ENCODE measurements at places on chromosomes 16 and 17. TPM values are rescaled to one million over a fixed set of nuclear protein-coding genes. Genes with fewer than 3 reads are reported as not detected.

Gene WSCD1
- total RNA-seq, result 56.7 TPM

GRCh38 chr16:80147026-80147655 lies 393.7 kb upstream of the DYNLRB2 start:
- no peak for DNase-seq

GRCh38 chr17:17468217-17469010 lies 8.4 kb upstream of the MED9 start:
- no peak for DNase-seq

DNA sequence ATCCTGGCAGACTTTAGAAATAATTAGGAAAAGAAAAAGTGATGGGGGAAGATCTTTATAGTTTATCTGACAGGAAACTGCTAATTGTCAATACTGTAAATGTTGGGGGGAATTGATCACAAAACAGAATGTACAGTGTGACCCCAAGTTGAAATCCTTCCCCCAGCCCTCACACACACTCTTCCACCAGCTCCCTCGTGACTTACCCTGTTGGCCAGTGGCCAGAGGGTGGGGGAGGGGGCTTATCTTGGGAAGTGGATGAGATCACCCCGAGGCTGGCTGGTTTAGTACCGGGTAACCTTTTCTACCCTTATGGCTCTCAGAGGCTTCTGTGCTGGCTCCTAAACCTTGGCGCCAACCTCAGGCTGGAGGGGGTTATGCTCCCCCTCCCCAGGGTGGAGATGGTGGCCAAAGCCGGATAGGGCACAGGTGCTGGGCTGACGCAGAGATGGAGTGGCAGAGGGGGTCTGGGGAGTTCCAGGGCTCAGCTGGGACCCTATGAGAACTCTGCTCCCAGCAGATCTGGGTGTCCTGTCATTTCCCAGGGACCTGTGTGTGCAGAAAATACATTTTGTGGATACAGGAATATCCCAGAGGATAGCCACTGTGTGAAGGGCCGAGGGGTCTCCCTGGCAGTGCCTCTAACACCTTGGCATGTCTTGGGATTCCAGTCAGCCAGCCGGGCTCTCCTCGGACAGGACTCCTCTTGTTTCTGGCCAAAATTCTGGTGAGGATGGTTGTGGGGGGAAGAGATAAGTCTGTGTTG lies 18.6 kb downstream of the CDH16 start:
- DNase-seq, result peak; percentile 21

Gene KRT33A
- not detected for total RNA-seq

GRCh38 chr17:60277258-60277657 lies 114.7 kb downstream of the USP32 start:
- DNase-seq, result no peak

- no peak for DNase-seq
Observed at GRCh38 chr16:89764711-89765201, 43.4 kb downstream of the ZNF276 start.

DNA sequence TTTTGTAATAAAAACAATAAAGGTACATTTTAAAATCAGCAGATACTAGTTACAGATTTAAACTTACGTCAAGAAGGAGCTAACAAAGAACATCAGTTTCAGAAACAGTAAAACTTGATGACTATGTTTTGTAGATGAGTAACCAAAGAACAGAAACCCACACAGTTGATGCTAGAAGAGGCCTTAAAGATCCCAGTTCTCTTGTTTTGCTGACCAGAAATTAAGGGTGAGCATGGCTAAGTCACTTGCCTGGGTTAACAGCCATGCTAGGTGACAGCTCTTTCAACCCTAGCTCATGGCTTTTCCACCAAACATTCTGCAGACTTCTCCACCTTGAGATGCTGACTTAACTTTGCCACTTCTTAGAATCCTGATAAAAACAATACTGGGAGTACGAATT lies 26.4 kb downstream of the STX8 start:
- no peak for DNase-seq

- DNase-seq, result no peak
Observed at GRCh38 chr16:1565083-1565805, 31.8 kb downstream of the TMEM204 start.

DNA sequence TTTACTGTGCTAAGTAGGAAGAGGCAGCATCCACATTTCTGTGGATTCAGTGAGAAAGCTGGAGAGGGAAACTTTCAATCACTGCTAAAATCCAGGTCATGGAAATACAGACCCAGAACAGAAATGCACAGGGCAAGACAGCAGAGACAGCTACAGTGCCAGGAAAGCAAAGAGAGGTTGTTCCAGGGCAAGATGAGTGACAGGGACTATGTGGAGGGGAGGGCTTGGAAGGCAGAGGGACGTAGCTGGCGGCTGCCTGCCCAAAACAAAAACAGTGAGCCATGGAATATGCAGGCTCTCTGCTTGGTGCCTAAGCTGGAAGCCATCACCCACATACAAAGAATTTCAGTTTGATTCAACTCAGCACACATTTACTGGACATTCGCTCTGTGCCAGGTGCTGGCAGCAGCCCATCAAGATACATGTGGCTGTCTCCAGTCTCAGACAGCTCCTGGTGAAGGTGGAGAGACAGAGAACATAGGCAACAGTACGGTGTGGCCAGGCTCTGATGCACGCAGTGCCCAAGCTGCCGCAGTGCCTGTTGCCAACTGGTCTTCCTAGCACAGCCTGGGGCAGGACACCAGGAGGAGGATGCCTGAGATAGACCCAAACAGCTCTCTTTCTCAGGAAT lies 88.7 kb downstream of the AIPL1 start:
- DNase-seq, result no peak

- DNase-seq, result no peak
Observed at GRCh38 chr16:80654094-80654862, 113.5 kb downstream of the DYNLRB2 start.

- no peak for DNase-seq
Observed at GRCh38 chr17:39123627-39124026, 27.8 kb downstream of the PLXDC1 start.

Gene C17orf78
- total RNA-seq, result not detected

DNA sequence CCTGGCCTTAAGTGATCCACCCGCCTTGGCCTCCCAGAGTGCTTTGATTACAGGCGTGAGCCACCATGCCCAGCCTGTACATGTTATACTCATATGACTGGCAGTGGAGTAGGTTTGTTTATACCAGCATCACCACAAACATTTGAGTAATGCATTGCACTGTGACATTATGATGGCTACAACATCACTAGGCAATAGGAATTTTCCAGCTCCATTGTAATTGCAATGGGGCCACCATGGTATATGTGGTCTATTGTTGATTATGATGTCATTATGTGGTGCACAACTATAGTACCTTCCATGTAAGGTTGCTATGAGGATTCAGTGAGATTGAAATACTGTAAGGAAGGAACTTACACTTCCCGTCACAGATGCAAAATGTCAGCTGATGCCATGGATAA lies 168.9 kb downstream of the COPRS start:
- DNase-seq, result no peak

- peak; percentile 49 for DNase-seq
Observed at GRCh38 chr17:64130559-64131001, 636 bp upstream of the ERN1 start.

DNA sequence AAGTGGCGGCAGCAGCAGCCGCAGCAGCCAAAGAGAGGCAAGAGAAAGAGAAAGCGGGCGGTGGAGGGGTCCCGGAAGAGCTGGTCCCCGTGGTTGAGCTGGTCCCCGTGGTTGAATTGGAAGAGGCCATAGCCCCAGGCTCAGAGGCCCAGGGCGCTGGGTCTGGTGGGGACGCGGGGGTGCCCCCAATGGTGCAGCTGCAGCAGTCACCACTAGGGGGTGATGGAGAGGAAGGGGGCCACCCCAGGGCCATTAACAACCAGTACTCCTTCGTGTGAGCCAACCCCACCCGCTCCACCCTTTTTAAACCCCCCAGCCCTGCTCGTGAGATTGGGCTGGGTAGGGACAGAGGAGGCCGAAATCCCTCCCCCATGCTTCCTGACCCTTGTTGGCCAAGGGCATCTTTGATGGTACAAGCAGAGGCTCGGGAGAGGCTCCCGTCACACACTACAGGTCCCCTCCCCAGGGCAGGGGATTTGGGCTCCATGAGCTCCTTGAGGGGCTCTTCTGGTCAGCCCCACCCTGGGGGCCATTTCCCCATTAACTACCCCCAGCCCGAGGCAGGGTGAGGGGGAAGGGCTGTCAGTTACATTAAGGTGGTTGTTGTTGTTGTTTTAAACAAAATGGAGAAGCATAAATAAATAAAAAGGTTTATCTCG lies 4.6 kb upstream of the ATP2A1 start:
- peak; percentile 28 for DNase-seq

DNA sequence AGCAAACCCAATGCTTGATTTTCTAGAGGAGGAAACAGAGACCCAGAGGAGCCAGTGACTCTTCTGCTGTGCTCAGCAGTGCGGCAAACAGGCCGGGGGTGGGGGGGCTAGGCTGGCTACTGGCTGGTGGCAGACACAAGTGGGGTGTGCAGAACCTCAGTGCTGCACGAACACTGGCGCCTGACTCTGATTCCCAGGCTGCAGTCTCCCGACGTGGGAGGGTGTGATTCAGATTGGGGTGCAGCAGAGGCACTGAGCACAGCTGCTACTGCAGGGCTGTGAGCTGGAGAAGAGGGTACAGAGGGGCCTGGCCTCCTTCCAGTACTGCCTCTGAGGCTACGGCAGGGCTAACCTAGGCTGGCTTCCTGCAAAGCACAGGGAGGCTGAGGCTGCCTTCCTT lies 8.1 kb downstream of the RPL19 start:
- DNase-seq, result no peak

Gene PRR35
- not detected for total RNA-seq

DNA sequence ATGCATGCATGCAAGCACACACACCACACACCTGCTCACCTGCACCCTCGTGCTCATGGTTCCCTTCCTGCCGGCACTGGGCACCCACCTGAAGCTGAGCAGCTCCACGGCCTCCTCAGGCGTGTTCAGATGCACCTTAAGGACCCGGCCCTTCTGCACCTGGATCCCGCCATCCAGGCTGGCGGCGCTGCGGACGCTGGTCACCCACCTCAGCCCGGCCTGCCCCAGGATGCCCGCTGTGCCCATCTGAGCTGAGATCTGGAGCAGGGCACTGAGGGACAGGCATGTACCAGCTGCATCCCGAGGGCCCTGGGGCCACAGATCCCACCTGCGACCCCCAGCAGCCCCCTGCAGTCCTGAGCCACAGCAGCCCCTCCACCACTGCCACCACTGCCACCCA lies 110.0 kb downstream of the LITAF start:
- no peak for DNase-seq

- DNase-seq, result no peak
Observed at GRCh38 chr17:69608141-69608540, 193.6 kb downstream of the MAP2K6 start.

GRCh38 chr16:52035436-52035835 lies 511.5 kb downstream of the TOX3 start:
- no peak for DNase-seq

DNA sequence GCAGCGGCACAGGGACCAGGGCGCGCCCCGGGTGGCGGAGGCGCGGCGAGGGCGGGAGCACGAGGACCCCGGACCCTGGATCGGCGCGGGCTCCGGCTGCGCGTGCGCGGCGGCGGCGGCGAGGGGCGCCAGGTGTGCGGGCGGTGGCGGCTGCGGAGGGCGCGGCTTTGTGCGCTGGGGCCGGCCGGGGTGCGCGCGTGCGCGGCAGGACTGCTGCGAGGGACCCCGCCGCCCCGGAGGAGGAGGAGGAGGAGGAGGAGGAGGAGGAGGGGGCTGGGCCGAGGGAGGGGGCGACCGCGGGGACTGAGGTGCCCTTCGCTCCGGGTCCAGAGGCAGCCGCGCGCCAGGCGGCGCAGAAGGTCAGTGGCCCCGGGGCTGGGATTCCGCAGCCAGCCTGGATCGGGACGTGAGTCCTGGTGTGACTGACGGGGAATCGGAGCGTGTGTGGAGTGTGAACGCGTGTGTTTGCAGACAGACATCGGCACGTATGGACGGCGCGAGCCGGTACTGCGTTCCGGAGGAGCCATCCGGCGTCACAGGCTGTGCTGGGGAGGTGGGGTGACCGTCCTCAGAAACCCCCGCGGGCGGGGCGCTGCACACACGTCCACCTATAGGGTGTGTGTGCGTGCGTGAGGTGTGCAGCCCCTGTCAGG lies 19.5 kb upstream of the RAP1GAP2 start:
- no peak for DNase-seq

DNA sequence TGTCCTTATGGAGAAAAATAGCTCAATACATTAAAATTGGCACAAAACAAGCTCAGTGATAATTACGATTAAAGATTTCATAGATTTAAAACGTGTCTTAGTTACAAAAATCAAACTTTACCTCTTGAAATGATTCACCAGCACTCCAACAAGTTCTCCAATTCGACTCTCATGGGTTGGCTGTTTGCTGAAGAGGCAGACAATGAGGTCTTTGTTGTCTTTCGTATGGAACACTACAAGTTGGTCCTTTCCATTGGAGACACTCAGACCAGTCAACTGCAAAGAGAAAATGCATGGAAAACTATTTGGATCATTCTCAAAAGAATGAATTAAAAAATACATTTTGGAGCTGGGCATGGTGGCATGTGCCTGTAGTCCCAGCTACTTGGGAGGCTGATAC lies 118.2 kb downstream of the CDK5R1 start:
- no peak for DNase-seq

DNA sequence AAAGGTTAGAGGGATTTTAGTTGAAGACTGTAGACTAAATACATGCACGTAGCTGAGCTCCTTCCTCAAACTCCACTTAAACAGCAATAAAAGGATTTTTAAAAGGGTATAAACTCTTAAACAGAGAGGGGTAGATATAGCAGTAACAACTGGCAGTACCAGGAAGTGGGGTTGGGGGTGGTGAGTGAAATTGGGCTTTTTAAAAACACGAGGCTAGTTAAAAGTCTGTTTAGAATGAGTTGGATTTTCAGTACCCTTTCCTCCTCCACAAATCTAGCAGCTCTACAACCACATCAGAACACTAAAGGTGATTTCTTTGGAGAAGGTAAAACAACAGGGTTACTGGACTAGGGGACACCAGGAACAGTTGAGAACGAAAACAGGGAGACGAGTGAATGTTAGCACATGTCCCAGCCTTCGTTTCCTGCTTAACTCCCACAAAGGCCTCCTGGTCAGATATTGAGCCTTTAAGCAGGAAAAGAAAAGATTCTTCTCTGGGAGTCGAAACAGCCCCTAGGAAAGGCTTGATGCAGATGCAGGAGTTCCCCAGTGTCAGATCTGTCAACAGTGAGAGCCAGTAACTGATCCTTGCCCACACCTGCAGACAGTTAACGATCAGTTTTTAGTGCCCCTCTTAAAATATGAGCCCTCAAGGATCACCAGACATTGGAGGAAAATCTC lies 13.8 kb downstream of the NETO2 start:
- no peak for DNase-seq

Gene PSKH1
- total RNA-seq, result 8.3 TPM

- DNase-seq, result no peak
Observed at GRCh38 chr16:25691519-25692091, at the start of gene HS3ST4. Gene HS3ST4 (plus strand): TSS chr16:25691959.

GRCh38 chr17:34423978-34424813 lies 61.2 kb upstream of the CCL1 start:
- DNase-seq, result no peak

DNA sequence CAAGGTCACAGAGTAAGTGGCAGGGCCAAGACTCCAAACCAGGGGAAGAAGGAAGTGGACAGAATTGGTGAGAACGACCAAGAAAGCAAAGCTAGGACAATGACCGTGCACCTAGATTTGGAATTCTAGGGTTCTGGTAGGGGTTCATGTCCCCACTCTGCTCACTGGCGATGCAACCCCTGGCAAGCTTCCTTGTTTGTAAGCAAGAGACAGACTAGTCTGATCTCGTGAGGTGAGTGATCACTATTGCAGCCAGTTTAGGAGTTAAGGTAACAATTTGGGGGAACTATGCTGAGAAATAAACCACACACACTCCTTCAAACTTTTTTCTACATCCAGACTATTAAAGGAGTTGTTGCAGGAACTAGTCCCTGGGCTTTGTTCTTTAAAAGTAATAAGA lies 48.1 kb downstream of the XPO6 start:
- DNase-seq, result no peak

Measured in PC-3 (cell line).